ENCODE measurements at places on chromosomes 12 and 14.

- no peak for DNase-seq
Measured at GRCh38 chr14:33457021-33457420, 493.9 kb downstream of the EGLN3 start.

DNA sequence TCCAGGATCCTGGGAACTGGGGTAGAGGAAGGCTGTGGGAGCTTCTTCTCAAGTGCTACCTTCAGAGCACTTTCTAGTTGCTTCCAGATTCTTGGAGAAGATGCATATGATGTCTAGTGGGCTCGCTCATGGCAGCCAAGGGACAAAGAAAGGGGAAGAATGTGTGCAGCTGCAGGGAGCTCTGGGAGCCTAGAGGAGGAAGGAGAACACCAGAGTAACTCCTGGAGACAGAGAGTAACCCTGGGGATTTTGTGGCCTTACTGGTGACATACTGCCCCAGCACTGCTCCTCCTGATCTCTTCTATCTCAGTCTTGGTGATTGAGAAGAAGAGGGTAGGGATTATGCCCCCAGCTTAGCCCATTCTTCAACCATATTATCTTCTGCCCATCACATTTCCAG lies 10.3 kb upstream of the SP7 start:
- DNase-seq: no peak

- no peak for DNase-seq
Measured at GRCh38 chr14:77301103-77301502, 19.6 kb downstream of the POMT2 start.

- DNase-seq: no peak
Measured at GRCh38 chr12:85829391-85829790, 6.8 kb downstream of the RASSF9 start.

DNA sequence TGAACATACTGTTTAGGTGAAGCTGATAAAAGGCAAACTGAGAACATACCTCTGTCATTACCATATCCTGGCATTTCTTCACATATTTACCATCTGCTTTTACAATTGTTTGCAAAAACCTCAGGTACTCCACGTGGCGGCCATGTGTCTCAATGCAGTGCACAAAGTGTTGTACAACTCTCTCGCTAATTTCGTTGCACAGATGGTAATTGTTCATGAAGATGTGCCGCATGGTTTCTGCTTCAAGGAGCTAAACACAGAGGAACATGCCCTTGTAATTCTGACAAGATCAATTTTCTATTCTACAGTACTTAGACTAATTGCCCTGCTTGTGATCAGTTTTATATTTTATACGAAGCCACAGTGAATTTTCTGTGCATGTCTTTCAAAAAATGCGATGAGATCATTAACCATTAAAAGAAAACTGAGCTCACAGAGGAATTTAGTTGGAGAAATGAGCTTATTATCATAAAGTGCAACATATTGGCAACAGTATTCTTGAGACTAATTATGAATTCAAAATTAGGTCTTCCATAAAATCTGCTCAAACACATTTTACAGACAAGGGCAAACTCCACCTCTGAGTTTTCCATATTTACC lies 233.8 kb downstream of the ITPR2 start:
- no peak for DNase-seq

DNA sequence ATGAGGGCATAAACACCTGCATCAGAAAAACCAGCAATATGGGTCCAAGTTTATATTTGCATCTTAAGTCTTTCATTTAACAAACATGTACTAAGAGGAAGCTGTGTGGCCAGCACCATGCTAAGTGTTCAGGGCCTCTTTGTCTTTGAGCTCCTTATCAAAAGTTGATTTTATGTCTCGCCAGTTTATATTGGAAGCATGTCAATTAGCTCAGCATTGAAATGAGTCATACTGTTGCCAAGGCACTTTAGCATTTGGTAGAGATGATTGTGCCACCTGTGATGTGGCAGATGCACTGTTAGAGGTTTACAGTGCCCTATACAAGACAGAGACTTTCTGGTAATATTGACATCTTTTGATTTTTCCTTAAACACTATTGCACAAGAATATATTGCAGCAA lies 68.5 kb downstream of the BHLHE41 start:
- no peak for DNase-seq

GRCh38 chr14:90545966-90546751 lies 149.3 kb downstream of the CALM1 start:
- no peak for DNase-seq

GRCh38 chr14:22233377-22233776 lies 355.6 kb downstream of the DAD1 start:
- DNase-seq: no peak

GRCh38 chr12:96989916-96990315 lies 82.9 kb downstream of the NEDD1 start:
- no peak for DNase-seq
